ENCODE measurements at places on chromosomes 7 and 10.

GRCh38 chr10:110792476-110793125 lies 79.1 kb upstream of the PDCD4 start:
- DNase-seq = no peak

DNA sequence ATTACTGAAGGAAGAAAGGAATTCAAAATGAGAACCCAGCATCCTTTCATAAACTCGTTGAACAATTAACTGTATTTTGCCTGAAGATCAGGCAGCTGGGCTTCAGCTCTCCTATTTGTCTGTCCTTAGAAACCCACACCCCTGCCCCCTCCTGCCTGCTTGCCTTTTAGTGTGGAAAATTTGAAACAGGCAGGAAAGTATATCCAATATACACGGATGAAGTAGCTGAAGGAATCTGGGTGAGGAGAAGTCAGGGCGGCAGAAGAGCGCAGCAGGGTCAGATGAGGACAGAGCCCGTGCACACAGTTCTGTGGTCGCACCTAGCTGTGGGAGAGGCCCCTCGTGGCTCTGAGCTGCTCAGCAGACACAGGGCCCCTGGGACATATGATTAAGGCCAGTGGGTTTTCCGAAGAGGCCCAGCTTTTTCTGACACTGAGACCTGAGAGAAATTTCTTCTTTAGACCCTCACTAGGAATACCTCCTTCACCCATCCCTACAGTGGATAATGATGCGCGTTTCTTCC lies 87.9 kb downstream of the ACTR3B start:
- no peak for DNase-seq

DNA sequence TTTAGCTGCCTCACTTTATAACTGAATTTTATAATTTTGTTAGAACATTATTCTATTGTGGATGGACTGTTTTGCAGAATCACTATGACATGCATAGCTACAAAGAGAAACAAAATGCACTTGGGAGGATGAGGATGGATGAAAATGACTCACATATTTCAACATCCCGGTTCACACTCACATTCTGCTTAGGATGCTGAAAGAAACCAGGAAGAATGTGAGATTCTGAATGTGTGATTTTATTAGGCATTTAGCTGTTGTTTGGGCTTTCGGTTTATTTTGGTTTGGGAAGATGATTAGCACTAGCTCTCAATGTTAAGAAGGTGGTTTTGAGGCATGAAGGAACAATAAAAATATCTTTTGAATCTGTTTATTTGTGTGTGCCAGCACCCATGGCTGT lies 235.5 kb downstream of the SEMA3E start:
- no peak for DNase-seq

DNA sequence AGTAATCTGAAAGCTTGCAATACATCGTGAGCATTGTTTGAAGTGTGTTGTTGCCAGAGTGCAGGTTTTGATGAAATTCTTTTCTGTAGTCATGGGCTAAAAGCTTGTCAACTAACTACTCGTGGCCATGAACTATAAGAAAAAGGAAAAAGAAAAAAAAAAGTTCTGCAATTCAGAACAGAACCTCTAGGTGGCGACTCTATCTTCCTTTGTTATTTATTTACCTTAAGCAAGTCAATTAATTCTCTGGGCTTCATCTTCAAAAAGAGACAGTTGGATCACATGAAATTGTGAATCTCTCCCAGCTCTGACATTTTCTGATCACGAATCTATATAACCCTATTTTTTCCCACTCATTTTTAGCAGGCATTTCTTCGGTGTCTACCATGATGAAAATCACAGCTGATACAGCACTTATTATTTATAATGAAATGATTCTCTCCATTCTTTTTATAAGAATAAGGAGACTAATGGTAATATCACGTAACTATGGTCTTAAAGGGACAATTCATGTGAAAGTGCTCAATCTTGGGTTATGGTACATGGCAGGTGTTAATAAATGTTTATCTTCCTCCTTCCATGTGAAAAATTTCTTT lies 18.8 kb downstream of the TMEM196 start:
- no peak for DNase-seq

DNA sequence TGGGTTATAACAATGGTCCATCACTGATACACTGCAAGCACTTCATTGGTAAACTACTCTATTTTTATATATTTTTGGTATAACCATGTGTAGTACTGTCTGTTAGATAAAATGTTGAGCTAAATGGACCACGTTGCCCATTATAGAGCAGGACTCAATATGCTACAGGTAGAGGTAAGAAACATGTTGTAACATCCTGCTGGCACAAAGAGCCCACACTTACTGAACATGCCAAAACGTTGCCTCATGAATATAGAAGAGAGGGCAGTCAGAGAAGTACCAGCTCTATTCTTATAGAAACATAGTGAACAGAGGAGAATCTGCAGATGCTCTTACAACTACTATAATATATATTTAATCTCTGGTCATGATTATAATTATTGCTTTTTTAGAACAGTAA lies 18.4 kb upstream of the MET start:
- DNase-seq = no peak

- DNase-seq = peak; percentile 12
These were observed at the start of gene TWIST1 for GRCh38 chr7:19117091-19117869. TWIST1 (minus strand) TSS chr7:19117636; CDS start chr7:19117321, 315 bp downstream.

DNA sequence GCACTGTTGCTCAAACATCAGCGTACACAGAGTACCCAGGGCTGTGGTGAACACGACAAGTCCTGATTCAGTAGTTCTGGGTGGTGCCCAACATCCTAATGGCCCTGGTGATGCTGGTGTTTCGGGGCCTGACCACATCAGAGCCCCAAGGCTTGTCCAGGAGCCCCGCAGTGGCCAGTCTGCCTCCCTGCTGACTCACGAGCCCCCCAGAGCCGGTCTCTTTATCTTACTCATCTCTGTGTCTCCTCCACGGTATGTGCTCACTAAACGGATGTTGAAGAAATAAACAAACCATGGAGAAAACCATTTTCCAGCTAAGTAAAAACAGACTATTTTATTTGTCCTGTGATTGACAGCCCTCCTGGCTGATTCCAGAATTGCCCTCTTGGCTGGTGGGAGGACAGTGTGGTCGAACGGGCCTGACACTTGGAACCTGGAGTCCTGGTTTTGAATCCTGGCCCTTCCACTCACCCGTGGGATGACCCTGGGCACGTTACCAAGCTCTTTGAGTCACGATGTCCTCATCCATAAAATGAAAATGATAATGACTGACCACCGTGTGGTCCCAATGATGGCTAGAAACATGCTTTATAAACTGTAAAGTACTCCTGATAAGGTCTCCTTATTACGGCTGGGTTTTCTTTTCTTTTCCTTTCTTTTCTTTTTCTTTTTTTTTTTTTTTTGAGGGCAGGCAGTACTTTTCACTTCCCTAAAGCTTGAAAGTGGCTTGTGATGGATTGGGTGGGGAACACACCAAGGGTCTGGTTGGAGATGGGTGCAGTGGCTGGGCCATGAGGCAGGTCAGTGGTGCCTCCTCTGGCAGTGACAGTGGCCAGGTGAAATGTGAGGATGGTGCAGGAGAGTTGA lies 5.7 kb downstream of the HIP1 start:
- no peak for DNase-seq

DNA sequence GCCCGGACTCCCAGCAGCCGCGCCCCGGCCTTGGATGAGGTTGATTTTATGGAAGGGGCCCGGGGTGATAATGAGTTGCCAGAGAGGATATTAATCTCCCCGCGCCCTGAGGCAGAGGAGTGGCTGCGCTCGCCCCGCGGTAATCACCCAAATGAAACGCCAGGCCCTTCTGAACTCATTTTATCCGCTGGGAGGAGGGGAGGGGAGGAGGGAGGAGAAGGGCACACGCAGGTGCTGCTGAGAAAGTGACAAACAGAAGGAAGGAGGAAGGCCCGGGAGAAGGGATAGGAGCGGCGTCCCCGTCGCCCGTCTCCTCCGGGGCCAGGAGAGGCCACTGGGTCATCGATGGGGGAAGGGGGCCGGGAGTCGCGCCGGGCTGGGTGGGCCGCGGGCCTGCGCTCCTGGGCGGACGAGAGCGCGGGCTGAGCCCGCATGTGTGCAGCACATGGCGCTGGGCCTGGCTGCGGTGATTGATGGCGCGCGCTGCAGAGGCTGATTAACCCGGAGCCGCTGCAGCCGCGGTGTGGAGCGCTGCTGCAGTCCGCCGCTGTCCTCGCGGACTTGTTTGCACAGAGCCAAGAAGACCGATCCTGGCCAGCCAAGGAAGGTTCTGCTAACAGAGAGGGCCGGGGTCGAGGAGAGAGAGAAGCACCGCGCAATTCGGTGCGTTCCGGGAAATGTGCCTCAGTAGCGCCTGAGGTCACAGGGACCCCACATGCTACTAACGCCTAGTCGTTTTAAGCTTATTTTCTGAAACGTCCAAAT lies 6.5 kb downstream of the MNX1 start:
- DNase-seq = no peak

DNA sequence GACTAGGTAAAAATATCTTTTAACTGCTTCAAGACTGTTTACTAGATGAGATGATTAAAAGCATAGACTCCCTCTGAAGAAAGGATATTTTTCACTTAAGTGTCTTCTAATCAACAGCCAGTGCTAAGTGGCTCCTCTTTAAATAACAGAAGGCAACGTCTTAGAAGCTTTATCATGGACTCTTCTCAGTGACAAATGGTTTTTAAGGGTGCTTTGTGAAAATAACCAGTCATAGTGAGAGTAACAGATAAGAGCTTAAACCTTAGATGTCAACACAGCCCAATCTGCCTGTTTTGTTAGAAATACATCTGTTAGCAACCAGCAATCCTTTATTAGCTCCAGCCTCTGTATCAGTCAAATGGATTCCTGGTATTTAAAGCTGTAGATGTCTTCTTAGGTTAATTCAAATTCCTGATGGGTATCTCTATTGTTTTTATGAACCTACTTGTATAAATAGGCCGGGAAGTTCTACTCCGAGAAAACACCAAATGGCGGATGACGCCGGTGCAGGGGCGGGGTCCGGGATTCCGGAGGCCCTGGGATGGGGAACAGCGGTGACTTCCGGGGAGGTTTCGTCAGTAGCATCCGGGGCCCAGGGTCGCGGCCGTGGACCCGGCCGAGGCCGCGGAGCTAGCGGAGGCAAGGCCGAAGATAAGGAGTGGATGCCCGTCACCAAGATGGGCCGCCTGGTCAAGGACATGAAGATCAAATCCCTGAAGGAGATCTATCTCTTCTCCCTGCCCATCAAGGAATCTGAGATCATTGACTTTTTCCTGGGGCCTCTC lies 285.4 kb downstream of the GPR37 start:
- no peak for DNase-seq

DNA sequence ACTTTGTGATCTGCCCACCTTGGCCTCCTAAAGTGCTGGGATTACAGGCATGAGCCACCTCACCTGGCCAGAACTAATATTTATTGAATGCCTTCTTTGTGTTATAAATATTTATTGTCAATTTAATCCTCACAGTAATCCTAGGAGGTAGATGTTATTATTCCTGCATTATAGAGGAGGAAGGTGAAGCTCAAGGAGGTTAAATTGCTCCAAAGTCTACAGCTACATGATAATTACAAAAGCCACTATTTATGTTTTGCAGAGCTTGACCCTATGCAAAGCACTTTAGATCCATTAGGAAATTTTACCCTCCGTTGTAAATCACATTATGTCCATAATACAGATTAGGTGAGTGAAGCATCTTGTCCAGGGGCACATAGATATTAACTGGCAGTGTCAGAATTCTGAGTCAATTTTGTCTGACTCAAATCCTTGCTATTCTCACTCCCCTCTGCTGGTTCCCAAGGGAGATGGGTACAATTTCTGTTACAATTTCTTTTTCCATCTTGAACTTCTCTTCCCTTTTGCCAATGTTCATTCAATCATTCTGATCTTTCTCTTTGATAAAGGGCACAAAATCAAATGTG lies 25.7 kb upstream of the CDK14 start:
- no peak for DNase-seq

DNA sequence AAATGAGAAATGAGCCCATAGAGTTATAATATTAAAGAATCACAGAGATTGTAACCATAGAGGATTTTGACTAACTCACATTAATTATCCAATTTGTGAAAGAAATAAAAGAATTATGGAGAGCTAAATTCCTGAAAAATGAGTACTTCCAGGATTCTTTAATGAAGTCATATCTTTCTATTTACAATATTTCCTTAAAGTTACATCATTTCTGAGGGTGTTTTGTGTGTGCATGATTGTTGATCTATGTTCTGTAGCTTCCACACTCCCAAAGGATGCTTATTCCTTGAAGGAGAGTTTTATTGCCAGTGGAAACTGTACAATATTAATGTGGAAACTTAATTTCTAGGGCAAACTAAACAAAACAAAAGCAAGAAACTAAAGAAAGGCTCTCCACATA lies 299.6 kb downstream of the MDFIC start:
- DNase-seq = no peak

- DNase-seq = no peak
These were observed 324.9 kb upstream of the POT1 start for GRCh38 chr7:125254566-125254965.

GRCh38 chr10:128480601-128481000 lies 354.4 kb upstream of the MKI67 start:
- DNase-seq = no peak

DNA sequence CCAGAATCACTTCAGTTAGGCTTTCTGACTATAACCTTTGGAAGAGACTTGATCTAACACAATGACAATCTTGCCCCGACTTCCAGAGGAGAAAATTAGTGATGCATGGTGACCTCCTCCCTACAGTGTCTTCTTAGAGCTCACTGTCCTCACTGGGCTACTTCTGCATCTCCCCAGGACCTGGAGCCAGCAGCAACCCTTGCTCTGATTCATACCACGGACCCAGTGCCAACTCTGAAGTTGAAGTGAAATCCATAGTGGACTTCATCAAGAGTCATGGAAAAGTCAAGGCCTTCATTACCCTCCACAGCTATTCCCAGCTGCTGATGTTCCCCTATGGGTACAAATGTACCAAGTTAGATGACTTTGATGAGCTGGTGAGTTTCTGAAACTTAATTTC lies 12.6 kb downstream of the CPA2 start:
- no peak for DNase-seq

- no peak for DNase-seq
These were observed 215.6 kb upstream of the SEMA3E start for GRCh38 chr7:83864551-83864950.

GRCh38 chr7:79810916-79811315 lies 323.7 kb upstream of the GNAI1 start:
- no peak for DNase-seq

DNA sequence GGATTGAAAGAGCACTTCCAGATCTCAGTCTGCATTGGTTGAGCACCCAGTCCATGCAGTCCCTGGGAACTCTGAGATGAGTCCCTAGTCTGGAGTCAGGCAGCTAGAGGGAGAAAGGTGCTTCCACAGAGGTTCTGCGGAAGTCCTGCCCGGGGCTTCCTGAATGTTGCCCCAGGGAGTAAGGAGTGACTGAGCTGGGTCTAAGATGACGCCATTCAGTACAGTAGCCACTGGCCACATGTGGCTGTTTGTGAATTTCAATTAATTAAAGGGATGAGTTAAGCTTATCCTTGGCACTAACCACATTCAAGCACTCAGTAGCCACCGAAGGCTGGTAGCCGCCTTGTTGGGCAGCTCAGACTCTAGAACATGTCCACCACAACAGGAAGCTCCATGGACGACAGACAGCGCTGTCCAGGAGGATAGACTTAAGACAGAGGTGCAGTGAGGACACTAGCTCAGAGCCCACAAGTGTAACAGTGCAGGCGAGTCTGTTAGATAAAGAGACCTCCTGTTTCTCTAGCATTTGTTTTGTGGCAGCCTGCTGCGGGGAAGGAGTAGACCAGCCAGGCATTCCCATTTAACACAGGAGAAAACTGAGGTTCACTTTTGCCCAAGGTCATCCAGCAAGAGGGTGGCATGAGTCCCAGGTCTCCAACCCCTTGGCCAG lies 101.6 kb upstream of the PPIF start:
- no peak for DNase-seq

Measured in thyroid gland (tissue), 4 donors.